ENCODE measurements at places on chromosomes 5 and 9. TPM values are rescaled to one million over a fixed set of nuclear protein-coding genes. Genes with fewer than 3 reads are reported as not detected.

Gene DDX4
- not detected for total RNA-seq

Gene KCNN2
- total RNA-seq: 7.7 TPM

Gene CCNI2
- total RNA-seq: 0.60 TPM

Gene EIF4EBP3
- total RNA-seq: 5.6 TPM

Gene CAVIN4
- 31.4 TPM for total RNA-seq

Gene GABRP
- total RNA-seq: 7.6 TPM

Gene IL9
- total RNA-seq: not detected

Gene N4BP3
- 10.6 TPM for total RNA-seq

Gene FGF1
- total RNA-seq: 3.8 TPM

Gene MCTP1
- total RNA-seq: 44.5 TPM

Gene APBA1
- 24.6 TPM for total RNA-seq

Gene NHP2
- 109 TPM for total RNA-seq

Gene SLC4A9
- total RNA-seq: not detected

Gene NEUROG1
- total RNA-seq: 5.9 TPM

Gene GGTA1
- 3.5 TPM for total RNA-seq

Gene LCP2
- 8.6 TPM for total RNA-seq

Gene TOR2A
- 11.1 TPM for total RNA-seq

Gene ALDOB
- 0.33 TPM for total RNA-seq

Gene HMCN2
- total RNA-seq: 6.0 TPM

Measured in camera-type eye (tissue), 1 donor.